ENCODE measurements at places on chromosomes 12 and 14.
A peak's percentile ranks its signal among the peaks of the same experiment; 100 is the strongest.

- no peak for DNase-seq
Measured at GRCh38 chr12:18361433-18361832, 100.1 kb downstream of the PIK3C2G start.

- DNase-seq: no peak
Measured at GRCh38 chr14:23364164-23365035, 572 bp downstream of the EFS start.

GRCh38 chr14:87745507-87746118, 247.4 kb downstream of the GALC start:
- peak; percentile 25 for DNase-seq

DNA sequence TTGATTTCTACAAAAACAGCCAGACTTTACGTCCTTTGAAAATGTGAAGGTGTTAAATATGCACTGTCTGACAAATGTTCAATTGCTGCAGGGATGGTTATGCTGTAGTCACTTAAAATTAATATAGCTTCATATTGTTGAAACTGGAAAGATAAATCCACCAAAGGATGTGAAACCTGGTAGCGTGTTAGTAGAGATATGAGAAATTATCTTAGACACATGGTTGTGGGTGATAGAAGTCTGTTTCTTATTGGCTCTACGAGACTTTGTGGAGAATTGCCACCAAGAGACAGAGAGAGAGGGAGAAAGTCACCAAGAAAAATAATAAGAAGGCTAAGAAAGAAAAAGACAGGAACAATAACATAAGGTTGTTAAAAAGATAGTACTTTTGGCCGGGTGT, 2.6 kb upstream of the CAPRIN2 start:
- no peak for DNase-seq

DNA sequence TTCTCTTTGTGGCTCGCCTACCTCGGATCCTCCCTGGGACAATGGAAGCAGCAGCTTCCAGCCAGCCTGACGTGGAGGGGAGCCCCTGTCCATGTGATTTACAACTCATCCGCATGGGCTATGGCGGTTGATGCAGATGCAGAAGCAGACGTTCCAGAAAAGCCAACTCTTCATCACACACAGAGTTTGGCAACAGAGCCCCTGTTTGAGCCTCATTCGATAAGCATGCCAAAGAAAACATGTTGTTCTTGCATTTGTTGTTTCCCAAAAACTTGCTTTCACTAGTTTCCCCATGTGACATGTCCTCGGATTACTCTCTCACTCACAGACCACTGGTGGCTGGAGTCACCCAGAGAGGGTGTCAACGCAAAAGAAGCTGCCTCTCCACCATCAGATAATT, 16.4 kb upstream of the TC2N start:
- peak; percentile 72 for DNase-seq

- DNase-seq: no peak
Measured at GRCh38 chr12:62808166-62808879, 126.6 kb downstream of the PPM1H start.
